WTC11 (cell line): ENCODE measurements at places on chromosomes 12 and 14.

GRCh38 chr14:41146391-41146790 lies 460.3 kb upstream of the LRFN5 start:
- H3K4me3 ChIP-seq, result no peak overlapping the region
- H3K27ac ChIP-seq, result no peak overlapping the region
- no peak for DNase-seq
- H3K4me1 ChIP-seq, result no peaks in the 10 kb centered on the region

DNA sequence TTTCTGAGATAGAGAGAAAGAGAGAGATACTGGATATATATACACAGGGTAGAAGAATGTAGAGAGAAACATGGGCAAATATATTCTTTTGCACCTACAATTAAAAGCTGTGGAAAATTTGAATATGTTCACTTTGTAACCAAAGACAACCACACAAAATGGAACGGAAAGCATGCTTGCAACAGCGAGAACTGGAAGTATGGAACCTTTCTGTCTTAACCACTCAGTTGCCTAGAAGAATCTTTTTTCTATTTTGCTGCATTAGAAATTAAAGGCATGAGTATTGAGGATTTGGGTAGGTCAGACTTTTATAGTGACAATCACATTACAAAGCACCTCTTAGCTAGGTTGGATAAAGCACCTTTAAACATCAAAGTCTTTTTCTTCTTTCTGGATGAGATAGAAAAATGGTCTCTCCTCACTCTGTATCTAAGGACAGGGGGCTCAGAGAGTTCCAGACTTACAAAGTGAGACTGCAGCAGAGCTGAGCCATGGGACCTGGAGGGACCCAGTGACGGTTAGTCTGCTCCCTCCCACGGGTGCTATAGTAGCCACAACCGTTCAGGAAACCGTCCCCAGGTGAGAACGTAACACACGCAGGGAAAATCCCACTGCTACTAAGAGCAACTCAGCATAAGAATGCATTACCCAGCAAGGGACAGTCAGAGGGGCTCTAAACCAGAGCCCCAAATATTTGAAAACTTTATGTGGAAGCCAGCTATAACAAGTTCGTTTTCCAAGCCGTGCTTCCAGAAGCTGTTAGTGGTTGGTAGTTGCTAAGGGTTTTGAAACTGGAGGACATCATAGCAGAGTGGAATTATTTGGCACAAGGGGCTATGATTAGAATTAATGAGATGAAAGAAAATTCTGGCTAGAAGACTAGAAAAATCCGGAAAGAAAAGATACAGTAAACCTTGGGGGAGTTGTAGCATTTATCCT lies 97.1 kb downstream of the DAD1 start:
- no peak for DNase-seq
- H3K36me3 ChIP-seq, result no peaks in the 10 kb centered on the region
- H3K4me3 ChIP-seq, result no peak overlapping the region
- no peak overlapping the region for H3K27ac ChIP-seq

DNA sequence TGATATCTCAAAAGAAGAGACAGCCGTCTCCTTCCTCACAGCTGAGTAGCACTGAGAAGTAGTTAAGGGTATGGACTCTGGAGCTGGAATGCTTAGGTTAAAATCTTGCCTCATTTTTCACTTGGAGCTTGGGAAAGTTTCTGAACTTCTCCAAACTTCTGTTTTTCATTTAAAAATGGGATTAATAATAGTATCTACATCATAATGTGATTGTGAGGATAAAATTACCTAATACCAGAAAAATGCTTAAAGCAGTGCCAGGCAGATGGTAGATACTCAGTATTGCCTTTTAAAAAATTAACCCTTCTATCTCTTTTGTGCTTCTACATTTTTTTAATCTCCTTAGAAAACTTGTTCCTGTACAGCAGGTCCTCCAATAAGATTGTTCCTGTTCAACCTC lies 63.1 kb downstream of the A2M start:
- H3K27ac ChIP-seq, result no peak overlapping the region; the same call in 1 of the 2 replicates
- H3K36me3 ChIP-seq, result no peaks in the 10 kb centered on the region
- H3K4me3 ChIP-seq, result no peak overlapping the region
- DNase-seq, result no peak
- H3K4me1 ChIP-seq, result peaks cover 7% of the 10 kb centered on the region; the same call in 1 of the 2 replicates

DNA sequence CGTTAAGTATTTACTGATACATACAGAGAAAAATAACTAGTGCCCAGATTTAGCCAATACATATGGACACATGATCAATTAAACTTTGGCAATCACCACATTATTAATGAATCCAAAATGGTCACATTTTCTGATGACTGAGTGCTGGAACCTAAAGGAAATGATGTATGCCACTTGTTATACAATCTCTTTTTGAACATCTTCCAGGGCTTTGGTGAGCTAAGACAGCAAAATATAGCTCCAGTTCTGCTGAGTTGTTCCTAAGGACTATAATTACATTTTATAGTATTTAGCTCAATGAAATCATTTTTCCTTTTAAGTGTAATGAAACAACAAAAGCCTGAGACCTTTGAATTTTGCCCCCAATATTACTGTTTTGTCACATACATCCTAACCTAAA lies 329.1 kb upstream of the ATP2B1 start:
- no peaks in the 10 kb centered on the region for H3K4me1 ChIP-seq
- no peak overlapping the region for H3K4me3 ChIP-seq
- no peaks in the 10 kb centered on the region for H3K27me3 ChIP-seq
- H3K27ac ChIP-seq, result no peak overlapping the region

DNA sequence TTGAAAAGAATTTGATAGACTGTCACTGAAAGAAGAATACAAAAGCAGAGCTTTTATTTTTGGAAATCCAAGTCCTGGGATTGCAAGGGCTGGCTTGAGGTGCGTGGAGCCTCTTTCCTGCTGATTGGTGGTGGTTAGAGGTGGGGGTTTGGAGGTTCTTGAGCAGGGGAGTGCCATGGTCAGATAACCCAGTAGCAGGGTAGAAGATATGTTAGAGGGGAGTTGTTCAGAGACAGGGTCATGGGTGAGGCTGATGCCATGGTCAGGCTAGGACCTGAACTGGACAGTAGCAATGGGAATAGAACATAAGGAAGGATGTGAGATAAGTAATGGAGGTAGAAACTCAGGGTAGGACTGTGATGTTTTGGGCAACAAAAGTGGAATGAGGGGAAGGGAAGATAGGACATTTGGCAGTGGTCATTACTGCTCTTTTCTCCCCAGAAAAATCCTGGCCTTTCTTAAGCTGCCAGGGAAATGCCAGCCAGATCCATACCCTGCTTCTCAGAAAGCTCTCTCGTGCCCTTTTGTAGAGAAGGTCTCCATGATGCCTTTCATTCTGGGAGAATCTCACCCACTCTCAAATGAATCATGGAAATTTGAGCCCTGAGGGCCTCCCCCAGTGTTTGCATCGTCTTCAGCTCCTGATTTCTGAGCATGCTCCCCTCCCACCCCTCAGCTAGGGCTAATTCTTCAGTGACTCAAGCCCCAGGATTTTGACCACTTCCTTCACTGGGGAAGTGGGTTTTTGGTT lies 9.5 kb downstream of the EMP1 start:
- peaks cover 67% of the 10 kb centered on the region for H3K4me1 ChIP-seq
- no peak overlapping the region for H3K4me3 ChIP-seq
- DNase-seq, result no peak
